ENCODE measurements at places on chromosomes 6 and 20.

DNA sequence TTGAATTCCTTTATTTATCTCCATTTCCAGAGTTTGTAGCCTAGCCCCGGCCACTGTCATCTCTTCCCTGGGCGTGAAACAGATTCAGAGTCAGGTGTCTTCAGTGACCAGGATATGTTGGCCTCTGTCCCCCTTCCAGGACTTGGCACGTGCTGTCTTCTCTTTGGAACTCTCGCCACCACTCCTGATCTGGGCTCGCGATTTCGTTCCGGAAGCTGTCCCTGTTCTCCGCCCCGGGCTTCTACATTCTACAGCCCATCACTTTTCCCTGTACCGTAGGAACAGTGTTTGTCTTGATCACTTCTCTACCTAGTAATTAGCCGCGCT, 739 bp downstream of the GSS start:
- peak; percentile 78 for DNase-seq

DNA sequence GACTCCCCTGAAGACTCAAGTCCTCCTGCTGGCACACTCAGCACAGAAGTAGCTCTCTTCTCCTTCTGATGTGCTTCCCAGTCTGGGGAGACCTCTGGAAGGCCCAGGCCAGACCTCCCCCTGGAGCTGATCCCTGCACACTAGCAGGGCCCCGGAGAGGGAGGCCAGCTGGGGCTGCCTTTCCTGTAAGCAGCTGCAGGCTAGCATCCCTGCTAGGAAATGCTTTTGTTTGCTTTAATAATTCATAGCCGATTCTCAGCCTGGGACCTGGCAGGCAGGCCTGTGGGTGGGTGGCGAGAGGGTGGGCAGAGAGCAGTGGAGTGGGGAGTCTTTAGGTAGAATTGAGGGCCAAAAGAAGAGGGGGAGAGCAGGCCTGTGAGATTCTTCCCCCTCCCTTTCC, 5.2 kb downstream of the EBF4 start:
- no peak for DNase-seq

DNA sequence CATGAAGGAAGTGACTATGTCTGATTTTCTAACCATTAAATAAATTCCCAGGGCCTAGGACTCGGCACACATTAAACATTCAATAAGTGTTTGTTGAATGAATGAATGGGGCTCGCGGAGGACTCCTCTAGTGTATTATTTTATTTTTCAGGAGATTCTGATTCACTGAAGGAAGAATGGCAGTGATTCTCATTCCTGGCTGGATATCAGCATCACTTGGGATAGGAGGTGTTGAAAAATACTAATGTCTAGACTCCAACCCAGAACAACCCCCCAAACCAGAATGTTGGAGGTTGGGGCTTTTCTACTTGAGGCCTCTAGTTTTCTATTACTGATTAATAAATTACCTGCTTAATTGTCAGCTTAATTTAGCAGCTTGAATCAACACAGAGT, 195.4 kb downstream of the BTBD3 start:
- no peak for DNase-seq

- no peak for DNase-seq
Measured at GRCh38 chr6:114169763-114170162, 173.1 kb downstream of the HS3ST5 start.

DNA sequence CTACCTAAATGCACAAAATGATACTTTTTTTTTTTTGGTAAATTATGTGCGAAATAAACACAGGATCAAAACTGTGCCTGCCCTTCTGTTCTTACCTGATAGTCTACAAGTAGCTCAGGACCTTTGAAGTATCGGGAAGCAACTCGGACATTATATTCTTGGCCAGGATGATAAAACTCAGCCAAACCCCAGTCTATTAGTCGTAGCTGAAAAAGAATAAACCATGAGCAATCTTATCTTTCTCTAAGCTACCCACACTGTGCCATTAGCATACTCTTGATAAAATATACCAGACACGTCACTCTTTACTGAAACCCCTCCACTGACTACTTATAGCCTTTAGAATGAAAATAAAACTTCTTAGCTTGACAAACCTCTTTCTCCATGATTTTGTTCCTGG, 29.8 kb upstream of the TBC1D20 start:
- DNase-seq: no peak

DNA sequence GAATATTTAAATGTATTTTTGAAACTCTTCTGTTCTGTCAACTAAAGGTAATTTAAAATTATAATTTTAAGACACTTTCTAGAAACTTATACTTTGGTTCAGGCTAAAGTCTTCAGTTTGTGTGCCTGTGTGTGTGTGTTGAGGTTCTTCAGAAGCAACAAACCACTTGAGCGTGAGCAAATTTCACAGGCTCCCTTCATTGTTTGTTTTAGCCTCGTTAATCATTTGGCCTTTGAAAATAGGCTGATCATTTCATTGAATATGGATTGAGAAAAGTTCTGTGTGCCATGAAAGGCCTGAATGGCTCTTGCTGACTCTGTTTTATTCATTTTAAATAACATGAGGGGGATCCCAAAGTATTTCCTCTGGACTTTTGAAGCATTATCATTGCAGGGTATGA, 420.1 kb downstream of the CDKAL1 start:
- no peak for DNase-seq

GRCh38 chr6:95227351-95227750, 350.0 kb upstream of the MANEA start:
- DNase-seq: no peak

DNA sequence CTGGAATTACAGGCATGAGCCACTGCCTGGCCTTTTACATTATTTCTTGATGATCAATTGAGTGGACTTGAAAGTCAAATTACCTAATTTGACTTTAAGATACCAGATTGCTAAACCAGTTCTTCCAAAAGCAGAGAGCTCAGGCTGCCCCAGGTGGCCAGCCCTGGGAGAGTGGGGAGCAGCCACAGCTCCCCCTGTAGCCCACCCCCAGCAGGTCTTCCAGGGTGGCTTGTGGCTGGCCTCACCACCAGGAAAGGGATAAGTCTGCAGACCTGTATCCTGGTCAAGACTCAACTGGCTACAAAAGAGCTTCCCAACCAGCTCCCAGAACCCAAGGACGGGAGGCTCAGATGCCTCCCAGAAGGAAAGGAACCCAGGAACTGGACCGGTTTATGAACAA, 23.8 kb upstream of the AKAP12 start:
- no peak for DNase-seq

DNA sequence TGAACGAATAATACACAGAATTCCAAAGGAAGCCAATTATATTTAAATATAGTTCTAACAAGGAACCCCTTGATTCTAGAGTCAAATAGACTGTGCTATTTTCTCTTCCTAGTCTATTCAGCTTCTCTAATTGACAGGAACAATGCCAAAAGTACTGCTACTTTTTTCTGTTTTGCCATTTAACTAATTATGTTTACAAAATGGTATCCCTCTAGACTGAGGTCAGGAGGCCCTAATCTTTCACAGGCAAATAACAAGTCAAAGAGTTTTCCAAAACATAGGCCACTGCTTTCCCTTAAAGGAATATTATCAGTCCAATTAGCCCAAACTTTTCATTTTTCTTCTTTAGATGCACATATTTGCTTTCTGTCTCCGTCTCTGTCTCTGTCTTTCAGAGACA, 539.3 kb downstream of the RFPL4B start:
- DNase-seq: no peak

DNA sequence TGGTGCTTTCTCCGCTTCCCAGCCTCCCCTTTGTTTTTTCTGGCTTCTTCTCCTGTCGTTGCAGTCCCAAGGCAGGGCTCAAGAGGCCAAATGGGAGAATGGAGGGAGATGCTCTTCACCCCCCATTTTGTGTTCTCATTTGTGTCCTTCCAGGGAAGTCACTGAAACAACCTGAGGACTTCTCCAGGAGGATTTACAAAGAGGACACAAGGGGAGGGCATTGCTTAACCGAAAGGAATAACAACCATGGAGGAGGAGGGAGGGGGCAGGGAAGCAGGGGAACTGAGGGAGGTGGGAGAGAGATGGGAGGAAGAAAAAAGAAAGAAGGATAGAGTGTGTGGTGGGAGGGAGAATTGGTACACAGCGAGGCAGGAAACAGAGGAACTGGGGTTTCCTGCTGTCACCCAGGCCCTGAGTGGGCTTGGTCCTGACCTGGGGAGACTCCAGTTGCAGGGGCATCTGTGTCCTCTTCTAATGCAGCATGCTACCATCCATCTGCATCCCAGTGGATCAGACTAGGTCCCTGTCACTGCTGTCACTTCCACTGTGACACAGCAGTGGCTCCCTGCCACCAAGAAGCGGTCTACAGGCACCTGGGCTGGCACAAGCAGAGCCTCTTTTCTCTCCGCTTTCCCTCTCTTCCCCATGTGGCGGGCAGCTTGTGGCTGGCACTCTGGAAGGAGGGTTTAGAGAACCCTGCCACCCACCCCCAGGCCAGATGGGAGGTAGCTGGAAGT, 17.1 kb upstream of the MLN start:
- peak; percentile 10 for DNase-seq

DNA sequence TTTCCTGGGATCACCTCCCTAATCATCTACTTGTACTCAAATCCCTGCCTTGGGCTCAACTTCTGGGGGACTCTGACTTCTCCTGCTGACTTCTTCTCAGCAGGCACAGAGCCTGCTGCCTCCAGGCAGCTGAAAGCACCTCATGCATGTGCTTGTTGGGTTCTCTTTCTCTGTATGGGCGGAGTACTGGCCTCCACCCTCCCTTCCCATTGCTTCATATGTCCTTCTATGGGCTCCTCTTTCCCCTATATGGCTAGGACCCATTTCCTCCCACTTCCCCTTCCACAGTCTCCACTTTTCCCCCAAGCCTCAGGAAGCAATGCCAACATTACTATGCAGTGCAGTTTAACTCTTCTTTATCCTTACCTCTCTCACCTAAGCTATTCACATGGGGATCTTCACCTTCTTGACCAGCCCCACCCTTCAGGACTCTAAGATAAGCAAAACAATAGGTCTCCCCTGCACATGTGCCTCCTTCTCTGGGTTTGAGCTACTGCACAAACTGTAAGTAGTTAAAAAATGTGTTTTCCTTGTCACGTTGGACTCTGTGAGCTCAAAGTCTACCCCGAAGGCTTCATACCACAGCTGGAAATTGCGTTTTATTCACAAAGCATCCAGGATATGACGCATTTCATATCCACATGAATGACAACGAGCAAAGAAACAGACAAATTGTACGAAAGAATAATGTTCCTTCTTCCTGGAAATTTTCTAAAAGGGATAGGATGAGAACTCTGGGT, 93.7 kb downstream of the CDS2 start:
- peak; percentile 10 for DNase-seq

DNA sequence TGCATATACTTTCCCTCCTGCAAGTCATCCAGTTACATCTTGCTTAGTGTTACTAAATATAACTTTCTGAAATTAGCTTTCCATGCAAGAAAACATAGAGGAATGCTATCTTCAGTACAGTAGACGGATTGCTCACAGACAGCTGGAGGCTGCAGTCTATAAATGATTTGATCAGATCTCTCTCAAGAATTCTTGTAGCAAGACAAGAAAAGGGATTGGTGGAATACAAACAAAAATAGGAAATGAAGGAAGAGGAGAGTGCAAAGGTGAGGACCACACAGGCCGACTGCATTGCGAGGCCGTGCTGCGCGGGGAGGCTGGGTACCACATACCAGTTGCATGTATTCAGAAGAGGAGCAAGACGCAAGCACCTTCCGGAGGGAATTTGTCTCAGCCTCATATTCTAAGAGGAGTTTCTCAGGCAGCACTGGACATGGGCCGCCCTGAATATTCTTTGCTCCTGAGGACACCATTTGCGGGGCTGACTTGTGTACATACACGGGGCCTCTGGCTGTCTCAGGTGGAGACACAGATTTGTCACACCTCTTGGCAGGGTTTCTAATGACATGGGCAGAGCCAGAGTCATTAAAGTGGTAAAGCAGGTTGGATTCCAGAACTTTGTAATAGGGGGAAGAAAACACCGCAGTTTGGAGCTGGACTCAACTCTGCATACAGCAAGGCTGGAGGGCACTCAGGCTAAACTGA, 22.7 kb upstream of the KIF25 start:
- DNase-seq: no peak

GRCh38 chr20:53736757-53737395, 143.2 kb upstream of the ZNF217 start:
- DNase-seq: peak; percentile 66

GRCh38 chr6:85348643-85349042, 101.2 kb upstream of the NT5E start:
- no peak for DNase-seq

- DNase-seq: peak; percentile 63
Measured at GRCh38 chr6:145929037-145929633, 35.0 kb downstream of the SHPRH start.

DNA sequence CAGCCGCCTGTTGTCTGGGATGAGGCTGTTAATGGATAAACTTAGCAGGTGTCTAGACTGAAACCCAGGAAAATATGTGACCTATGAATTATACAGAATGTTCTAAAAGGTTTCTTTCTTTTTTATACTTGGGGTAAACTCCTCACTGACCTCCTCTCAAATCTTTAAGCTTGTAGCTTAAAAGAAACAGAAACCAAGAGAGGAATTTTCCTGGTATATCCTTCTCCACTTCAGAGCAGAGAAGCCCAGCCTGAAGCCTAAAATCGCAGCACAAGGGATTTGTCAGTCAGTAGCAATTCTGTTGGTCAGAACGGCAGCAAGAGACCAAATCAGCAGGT, 99.4 kb upstream of the RIPOR2 start:
- DNase-seq: no peak

- peak; percentile 62 for DNase-seq
Measured at GRCh38 chr6:34201455-34202107, 35.1 kb upstream of the HMGA1 start.

DNA sequence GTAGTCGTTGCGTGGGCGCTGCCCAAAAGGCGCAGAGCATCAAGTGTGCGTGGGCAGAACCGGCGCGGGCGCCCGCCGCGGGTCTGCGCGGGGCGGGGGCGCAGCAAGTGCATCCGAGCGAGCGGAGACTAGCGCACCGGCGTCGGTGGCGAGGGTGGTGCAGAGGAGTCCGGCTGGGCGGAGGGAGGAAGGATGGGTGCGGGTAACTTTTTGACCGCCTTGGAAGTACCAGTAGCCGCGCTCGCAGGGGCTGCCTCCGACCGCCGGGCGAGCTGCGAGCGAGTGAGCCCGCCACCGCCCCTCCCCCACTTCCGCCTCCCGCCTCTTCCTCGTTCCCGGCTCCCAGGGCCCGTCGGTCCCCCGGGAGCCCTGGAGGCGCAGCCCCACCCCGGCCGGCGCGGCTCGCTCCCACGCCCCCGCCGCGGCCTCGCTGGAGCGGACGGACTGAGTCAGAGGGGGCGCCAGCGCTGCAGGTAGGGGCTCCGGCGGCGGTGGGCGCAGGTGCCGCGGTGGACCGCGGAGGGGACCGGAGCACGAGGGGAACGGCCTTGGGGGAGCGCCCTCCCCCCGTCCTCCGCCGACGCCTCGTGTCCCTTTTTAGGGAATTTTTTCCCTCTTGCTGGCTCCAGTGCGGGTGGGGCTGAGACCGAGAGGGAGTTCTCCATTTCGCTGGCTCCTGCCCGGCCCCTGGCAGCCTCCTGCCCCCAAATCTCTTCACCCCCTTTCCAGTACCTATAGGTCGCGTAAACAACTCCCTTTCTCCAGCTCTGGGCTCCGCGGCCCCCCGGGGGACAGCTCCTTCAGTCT, 1.6 kb upstream of the DBNDD2 start:
- DNase-seq: peak; percentile 63
